ENCODE measurements at places on chromosomes 4 and X.

DNA sequence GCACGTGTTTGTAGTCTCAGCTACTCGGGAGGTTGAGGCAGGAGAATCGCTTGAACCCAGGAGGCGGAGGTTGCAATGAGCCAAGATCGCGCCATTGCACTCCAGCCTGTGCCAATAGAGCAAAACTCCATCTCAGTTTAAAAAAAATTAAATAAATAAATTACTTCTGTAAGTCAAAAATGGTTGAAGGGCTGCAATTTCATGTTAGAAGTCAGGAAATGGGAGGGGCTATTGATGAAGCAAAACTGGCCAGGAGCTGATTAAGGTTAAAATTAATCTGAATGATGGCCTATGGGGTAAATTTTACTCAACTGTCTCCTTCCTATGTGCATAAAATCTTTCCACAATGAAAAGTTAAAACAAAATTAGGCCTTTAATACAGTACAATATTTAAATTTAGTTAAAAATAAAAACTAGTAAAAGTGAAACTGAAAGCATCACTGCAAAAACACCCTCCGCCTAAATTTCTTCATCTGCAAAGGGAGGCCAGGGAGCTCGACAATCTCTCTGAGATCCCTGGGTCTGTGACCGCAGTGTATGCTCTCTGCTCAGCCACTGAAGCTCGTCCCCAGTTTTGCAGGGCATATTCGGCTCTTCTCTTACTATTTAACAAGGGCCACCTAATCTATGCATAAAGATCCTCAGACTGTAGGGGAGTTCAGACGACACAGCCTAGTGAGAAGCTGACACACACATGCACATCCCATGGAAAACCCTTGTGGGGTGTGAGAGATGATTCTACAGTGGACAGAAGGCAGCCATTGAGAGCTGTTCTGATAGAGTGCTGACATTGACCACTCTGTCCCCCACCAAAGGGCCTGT lies 57.2 kb downstream of the IRF2 start:
- no peak for DNase-seq

GRCh38 chr4:42142591-42142990 lies 9.9 kb downstream of the BEND4 start:
- no peak for DNase-seq

DNA sequence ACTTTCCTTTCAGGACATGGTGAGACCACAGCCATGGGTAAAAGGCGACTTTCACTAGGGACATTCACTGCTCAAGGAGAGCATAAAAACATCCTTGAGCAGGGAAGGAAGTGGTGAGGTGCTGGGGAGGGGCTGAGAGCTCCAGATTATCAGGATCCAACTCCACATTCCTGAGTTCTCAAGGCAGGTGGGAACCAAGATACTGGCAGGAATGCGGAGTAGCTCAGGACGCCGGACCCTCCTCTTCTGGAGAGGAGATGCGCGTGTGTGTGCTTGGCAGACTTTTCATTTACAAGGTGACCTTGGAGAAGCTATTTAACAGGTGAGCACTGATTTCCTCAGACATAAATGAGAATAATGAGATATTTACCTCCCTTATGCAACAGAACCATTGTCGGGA lies 41.3 kb upstream of the TXK start:
- DNase-seq, result no peak

- no peak for DNase-seq
These were observed 56.9 kb downstream of the ARHGAP10 start for GRCh38 chr4:147788791-147789190.

- peak; percentile 38 for DNase-seq
These were observed 264.5 kb upstream of the ANKRD50 start for GRCh38 chr4:124977045-124977444.

DNA sequence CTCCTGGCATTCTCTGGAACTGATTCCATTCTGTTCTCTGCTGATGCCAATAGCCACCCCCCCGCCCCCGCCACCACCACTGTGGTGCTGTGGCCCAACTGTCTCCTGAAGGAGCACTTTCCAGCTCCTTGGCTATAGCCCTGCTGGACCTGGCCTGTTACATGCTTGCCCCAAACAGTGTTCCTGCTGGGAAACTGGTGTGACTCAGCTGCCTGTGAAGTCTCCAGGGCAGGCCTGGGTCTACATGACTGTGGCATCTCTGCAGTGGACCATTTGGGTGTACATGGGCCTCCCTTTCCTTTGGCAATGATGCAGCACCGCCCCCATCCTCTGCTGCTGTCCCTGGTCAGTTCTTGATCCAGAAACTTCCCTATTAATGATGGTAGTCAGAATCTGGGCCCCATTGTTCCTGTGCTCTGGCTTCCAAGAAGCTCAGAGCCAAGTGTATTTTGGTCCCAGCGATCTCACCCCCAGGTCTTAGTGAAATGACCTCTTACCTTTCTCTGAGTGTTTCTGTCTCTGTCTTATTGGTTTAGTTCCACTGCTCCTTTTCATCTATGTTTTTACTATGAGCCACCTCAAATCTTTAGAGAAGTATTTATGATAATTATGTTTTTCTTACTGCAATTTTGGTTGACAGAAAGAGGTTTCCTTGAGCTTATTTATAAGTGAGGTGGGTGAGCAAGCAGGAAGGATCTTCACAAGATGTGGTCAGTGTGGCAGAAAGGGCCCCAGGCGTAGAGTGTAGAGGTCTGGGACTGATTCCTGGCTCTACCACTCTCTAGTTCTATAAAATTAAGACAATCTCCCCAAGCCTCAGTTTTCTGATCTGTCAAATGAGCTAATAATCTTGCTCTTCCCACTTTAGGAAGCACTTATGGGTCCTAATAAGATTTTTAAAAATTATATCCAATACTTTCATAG lies 210.7 kb upstream of the EOLA2 start:
- DNase-seq, result peak; percentile 29

GRCh38 chr4:169268951-169269760 lies 1.6 kb downstream of the SH3RF1 start:
- DNase-seq, result peak; percentile 87

DNA sequence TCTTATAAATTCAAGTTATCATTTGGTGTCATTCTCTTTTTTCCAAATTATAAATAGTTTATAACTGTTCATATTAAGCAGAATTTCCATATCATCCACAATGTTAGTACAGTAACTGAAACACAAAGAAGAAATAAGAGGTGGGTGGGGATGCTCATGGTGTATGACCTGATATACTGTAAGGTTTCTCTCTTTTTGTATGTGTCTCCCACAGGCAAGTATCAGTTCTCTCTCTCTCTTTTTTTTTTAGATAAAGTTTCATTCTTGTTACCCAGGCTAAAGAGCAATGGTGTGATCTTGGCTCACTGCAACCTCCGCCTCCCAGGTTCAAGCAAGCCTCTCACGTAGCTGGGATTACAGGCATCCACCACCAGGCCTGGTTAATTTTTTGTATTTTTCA lies 43.7 kb upstream of the UGT2A3 start:
- DNase-seq, result no peak

DNA sequence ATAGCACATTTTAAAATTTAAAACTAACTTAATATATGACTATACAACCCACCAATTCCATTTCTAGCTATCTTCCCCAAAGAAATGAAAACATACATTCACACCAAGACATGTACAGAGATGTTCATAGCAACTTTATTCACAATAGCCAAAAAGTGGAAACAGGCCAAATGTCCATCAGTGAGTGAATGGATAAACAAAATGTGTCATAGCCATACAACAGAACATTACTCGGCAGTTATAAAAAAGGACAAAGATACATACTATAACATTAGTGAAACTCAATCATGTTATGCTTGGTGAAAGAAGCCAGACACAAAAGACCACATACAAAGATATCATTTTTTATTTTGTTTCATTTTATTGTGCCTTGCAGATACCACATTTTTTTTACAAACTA lies 396.8 kb downstream of the PACRGL start:
- DNase-seq, result no peak

DNA sequence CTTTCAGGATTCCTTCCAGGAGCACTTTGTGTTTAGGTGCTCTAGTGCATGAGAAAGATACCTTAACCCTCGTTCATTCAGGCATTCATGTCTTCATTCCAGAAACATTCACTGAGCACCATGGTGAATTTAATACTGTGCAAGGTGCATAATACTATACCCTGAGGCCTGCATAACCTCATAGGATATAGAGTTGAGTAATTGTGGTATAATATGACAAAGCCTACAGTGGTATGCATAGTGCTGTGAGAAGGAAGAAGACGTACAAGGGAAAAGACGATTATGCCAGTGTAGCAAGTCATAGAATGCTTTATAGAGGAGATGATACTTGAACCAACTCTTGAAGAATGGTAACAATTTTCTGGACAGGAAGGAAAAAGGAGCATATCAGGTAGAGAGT lies 34.3 kb downstream of the MTM1 start:
- no peak for DNase-seq

- no peak for DNase-seq
These were observed 1174.4 kb upstream of the PCDH10 start for GRCh38 chr4:131974730-131975129.

DNA sequence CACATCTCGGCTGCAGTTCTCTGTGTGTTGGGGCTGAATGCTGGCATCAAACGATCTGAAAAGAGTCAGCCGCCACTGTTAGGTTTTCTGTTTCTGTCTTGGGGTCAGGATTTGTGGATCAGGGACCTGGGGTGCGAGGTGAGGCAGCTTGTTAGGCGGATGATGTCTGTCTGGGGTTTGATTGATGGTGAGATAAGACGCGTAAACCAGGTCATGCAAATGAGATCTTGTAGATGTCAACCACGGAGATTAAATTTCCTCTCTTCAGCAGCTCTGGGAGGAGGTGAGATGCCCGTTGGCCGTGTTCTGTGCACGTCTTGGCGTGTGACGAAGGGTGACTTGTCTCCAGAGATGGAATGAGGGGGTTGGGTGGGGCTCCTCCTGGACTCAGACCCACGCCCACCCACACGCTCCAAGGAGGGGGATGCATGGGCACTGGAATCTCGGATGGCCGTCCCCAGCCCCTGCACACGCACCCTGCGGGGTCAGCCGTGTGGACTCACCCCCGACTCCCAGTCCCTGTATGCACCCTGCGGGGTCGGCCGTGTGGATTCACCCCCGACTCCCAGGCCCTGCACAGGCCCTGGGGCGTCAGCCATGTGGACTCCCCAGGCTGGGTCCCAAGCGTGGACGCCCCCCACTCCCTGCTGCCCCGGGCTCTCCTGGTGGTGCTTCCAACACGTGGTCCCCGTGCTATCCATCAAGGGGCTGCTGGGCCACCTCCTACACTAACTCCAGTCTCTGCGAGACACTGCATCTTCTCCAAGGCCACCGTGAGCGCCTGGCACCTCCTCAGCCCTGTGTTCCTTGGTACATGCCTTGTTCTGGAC lies 16.0 kb upstream of the UVSSA start:
- no peak for DNase-seq

Data from fibroblast of skin of scalp (primary cell).